ENCODE measurements at places on chromosomes 12 and 14.
A peak's percentile ranks its signal among the peaks of the same experiment; 100 is the strongest.

- DNase-seq: no peak
Observed at GRCh38 chr12:46722394-46723185, 103.2 kb downstream of the SLC38A4 start.

GRCh38 chr14:30541318-30541717 is 17.6 kb upstream of the G2E3 start:
- no peak for DNase-seq

GRCh38 chr12:62537551-62537950 is 70.9 kb downstream of the MON2 start:
- no peak for DNase-seq

- DNase-seq: no peak
Observed at GRCh38 chr12:123949770-123950165, 22.9 kb downstream of the CCDC92 start.

GRCh38 chr12:5923043-5923605 is 21.9 kb downstream of the ANO2 start:
- DNase-seq: no peak

GRCh38 chr12:120259418-120260202 is 5.9 kb downstream of the PXN start:
- no peak for DNase-seq

GRCh38 chr14:39431416-39432178 is 636 bp downstream of the FBXO33 start:
- DNase-seq: peak; percentile 29

DNA sequence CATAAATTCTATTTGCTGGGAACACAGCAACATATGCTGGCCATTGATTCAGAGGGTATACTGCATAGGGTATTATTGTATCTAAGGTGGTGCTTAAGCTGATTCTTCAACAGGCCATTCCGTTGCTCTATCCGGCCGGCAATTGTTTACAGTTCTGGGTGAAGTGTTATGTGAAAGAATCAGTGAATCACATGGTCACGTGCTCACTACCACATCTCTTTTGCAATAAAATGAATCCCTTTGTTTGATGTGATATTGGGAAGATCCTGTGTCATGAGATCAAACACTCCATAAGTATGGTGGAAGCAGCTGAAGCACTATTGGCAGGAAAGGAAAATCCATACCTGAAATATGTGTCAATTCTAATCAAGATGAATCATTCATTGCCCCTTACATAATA is 7.6 kb upstream of the USP15 start:
- DNase-seq: no peak

GRCh38 chr12:66725031-66725430 is 46.2 kb upstream of the GRIP1 start:
- no peak for DNase-seq

DNA sequence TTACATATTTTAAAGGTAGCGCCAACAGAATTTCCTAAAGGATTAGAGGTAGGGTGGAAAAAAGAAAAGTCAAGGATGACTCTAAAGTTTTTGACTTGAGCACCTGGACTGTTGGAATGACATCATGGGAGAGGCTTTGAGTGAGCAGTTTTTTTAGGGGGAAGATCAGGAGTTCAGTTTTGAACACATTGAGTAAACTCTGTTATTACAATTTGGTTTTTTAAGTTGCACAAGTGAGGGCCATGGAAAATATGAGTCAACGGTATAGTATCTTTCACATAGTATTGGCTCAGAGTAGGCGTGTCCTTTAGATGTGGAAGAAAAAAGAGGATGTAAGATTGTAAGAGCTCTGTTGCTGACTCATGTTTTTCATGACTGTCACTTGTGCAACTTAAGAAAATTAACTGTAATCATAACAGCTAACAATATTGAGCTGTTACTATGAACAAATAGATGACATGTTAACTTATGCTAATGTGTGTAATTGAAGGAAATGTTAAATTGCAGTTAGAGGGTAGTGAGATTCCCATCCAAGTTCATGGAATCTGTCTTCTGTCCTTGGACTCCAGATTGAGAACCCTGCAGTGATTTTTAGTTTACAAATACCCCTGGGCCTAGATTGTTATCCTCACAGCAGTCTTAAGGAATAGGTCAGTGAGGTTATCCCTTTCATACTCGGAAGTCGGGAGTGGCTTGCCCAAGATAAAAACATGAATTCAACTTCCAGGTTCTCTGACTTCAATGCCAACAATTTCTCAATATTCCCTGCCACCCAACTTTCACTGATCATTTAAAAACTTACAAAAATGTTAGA is 48.2 kb upstream of the ATP2B1 start:
- no peak for DNase-seq

DNA sequence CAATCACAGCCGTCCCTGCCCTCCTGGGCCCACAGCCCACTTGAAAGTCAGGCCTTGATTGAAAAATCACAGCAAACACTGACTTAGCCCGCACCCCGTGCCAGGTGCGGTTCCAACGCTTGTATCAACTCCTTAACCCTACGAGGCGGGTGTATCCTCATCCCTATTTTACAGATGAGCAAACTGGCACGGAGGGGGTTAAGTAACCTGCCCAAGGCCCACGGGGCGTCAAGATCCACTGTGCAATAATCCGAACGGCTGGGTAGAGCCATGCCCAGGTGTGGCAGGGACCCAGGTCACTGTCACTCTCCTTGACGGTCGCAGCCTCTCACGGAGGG is 583 bp downstream of the DNAH10 start:
- DNase-seq: no peak

DNA sequence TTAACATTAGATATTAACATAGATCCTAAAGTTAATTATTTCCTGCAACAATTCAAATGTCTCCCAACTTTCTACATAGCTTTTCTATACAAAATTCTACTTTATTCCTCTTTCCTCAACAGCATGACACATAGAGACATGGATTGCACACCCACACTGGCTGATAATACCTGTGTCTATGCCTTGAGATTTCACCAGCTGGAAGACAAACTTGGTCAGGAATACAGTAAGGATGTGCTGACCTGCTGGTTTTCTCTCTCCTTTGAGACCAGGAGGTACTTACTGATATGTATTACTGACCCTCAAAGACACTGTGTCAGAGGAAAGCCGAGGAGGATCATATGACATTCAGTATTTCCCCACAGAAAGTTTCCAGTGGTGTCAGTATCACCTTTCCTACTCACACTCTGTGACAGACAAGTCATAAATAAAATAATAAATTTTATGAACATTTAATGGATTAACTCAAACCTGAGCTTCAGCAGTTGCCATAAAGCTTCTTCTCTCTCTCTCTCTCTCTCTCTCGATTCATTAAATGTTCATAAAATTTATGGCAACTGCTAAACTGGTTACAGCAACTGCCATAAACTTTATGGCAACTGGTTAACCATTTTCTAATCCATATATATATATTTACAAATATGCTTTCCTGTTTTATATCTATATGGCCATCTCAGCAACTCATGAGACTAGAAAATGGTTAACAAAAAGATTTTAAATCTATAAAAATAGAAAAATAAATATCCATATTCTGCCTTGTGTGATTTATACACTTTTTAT is 22.7 kb downstream of the EIF2S3B start:
- no peak for DNase-seq
